Erythroblast (primary cell): ENCODE measurements at places on chromosomes 5 and 9.

- no peak for DNase-seq
Measured at GRCh38 chr9:89410641-89411350, 87.1 kb downstream of the SEMA4D start.

DNA sequence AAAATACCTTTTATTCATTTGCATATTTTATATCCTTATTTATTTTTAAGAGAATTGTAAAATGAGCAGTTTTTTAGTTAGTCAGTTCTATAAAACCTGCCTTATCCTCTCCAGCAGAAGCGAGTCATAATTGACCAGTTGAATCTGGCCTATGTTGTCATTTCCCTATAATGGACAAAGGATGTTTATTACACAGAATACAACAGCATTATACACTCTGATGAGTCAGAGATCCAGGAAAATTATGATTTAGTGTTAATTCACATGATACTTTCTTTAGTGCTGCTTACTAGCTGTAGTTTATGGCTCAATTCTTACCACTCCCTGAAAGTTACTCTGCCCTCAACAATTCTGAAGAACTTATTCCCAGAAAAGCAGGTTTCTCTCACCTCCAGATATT, 26.8 kb upstream of the LURAP1L start:
- no peak for DNase-seq

GRCh38 chr9:18495065-18495464, 21.1 kb downstream of the ADAMTSL1 start:
- DNase-seq = no peak

GRCh38 chr9:91426123-91426745, 2.6 kb upstream of the NFIL3 start:
- DNase-seq = peak; percentile 54

DNA sequence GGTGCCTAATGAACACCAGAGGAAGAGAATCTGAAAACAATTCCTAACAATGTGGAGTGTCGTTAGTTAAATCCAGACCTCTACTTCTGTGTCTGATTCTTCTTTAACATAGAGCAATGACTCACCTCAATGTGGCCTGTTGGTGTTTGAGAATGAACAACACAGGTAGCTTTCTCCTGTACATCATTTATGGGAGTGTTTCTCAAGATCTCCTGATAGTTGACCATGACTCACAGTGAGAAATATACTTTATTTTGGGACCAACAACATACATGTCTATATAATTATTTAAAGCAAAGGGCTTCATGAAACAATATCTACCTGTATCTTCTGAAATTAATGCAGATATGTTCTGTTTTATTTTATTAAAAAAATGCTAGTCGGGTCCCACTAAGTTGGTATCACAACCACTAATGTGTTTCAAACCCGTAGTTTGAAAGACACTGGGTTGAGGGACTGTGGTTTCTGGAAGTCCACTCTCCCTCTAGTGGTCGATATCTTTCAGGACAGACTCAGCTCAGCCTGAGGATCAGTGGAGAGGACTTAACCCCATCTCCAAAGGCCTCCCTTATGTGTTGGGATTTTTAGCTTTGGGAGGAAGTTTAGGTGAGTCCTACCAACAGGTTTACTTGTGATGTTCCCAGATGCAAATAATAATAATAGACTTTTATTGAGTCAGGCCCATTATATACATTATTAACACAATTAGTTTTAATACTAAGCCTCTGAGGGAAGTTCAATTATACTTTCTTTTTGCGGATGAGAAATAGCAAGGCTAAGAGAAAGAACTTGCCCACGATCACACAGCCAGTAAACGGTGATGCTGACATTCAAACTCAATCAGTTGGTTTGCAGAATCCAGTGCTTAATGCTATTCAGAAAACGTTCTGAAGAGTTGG, 70.0 kb upstream of the KLF9 start:
- peak; percentile 84 for DNase-seq

DNA sequence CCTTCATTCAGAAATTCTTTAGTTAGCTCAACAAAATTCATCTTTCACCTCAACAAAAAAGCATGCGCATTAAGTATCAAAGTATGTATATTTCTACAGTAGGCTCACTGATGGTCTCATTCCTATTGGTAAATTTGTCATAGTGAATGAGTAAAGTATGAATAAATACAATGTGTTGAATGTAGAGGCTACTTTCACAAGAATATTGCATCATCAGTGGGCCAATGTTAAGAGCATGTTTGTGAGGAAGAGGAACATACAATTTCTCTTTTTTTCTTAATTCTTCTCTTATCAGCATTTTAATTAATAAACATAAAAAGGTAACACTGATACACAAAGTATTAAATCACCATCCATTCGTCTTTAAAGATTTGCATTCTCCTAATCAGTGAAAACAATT, 505.1 kb downstream of the CETN3 start:
- no peak for DNase-seq

DNA sequence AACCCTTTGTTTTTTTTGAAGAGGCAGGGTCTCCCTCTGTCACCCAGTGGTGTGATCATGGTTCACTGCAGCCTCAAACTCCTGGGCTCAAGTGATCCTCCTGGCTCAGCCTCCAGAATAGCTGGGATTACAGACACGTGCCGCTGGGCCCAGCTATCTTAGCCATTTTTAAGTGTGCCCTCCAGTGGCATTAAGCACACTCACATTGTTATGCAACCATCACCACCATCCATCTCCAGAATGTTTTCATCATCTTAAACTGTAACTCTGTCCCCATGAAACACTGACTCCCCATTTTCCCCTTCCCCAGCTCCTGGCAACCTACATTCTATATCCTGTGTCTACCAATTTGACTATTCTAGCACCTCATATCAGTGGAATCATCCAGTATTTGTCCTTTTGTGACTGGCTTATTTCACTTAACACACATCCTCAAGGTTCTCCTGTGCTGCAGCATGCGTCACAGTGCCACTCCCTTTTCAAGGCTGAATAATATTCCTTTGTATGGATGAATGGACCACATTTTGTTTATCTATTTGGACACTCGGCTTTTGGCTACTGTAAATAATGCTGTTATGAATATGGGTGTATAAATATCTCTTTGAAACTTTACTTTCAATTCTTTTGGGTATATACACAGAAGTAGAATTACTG, 12.5 kb upstream of the RAPGEF1 start:
- DNase-seq = no peak

DNA sequence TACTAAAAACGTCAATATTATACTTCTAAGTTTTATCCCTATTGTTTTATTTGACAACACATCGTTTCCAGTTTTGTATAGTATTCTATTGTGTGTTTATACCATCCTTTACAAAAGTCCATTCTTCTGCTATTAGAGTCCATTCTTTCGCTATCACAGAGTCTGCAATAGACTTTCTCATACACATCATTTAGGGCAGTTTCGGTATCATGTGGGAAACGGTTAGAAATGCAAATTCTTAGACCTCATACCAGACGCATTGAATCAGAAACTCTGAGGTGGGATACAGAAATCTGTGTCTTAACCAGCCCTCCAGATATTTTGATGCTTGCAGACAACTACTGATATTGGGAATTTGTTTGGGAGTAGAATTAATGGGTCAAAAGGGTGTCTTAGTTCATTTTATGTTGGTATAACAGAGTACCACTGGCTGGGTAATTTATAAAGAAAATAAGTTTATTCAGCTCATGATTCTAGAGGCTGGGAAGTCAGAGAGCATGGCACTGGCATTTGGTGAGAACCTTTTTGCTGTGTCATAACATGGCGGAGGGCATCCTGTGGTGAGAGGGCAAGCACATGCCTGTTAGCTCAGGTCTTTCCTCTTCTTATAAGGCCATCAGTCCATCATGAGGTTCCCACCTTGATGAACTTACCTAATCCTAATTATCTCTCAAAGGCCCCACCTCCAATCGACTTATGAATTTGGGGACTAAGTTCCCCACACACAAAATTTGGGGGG, 21.1 kb downstream of the CARTPT start:
- DNase-seq = no peak

GRCh38 chr5:82422751-82423181, 144.6 kb upstream of the RPS23 start:
- no peak for DNase-seq

DNA sequence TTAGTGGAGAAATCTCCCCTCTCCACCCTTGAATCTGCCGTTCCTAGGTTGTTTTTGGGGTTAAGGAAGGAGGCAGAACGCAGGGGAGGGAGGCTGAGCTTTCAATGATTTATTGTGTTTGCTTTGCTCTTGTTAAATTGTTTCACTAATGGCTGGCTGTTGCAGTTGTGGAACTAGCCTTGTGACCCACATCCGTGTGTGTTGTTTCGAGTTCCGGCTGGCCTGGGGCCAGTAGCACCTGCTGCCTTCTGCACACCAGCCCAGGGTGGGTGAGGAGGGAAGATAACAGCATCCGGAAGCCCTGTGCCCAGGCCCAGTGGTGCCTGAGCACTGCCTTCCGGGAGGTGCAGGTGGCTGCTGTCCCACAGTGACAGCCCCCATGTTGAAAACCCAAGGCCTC, 3.6 kb downstream of the ERGIC1 start:
- DNase-seq = peak; percentile 26

DNA sequence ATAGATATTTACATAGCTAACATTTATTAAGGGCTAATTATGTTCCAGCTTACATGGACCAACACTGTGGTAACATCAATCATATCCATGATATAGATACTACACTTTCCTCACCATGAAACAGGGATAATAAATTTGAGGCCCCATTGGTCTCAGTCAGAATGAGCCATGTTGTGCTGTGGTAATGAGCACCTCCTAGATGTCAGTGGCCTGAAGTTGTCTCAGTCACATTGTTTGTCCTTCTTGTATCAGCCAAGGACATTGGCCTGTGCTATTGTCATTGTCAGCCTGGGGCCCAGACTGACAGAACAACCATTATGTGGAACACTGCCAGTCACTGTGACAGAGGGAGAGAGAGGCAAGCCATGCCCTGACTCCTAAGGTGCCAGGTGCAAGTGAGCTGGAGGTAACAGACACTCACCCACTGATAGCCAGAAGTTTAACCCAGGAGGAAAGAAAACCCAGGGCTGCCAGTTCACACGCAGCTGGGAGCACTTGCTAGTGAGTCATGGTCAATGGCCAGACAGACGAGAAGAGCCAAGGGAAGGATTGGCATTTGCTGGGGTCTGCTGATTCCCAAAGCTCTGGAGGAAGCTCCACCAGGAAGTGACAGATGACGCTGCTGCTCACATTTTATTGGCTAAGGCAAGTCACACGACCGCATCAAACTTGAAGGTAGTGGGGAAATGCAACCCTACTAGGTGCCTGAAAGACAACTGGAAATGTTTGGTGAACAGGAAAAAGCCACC, 224.2 kb downstream of the MELK start:
- DNase-seq = no peak

DNA sequence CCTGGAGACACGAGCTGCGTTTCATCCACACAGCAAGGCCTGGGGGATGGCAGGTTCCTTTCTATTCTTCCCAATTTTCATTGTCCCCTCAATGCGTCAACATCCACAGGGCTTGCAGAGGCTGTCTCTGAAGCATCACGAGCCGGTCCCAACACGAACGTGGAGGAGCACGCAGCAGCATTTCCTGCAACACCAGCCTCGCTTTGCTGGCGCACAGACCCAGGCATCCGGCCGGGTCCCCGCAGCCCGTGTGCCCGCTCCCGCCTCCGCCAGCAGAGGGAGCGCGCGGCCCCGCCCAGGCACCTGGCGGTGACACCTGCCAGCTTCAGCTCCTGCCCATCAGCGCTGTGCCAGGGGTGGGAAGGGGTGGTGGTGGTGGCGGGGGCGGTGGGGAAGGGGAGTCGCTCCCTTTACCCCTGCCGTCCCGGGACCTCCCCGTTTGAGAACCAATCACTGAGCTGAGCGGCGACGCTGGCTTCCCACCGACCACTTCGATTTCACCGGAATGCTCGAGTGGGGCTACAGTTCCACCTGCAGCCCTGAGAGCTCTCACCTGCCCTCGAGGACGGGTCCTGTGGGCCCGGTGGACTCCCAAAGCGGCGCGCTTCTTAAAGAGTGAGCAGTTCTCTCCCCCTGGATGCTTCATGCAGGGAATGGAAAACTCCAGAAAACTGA, 464.5 kb downstream of the ICE1 start:
- DNase-seq = peak; percentile 3
